ENCODE measurements at places on chromosomes 11 and 22. TPM values are rescaled to one million over a fixed set of nuclear protein-coding genes. Genes with fewer than 3 reads are reported as not detected.

Gene SCUBE2
- total RNA-seq, result 1.8 TPM

Gene MS4A6E
- total RNA-seq, result not detected

Gene PTPRCAP
- total RNA-seq, result under 0.01 TPM

Gene CTSF
- 55.0 TPM for total RNA-seq

Gene WNT7B
- under 0.01 TPM for total RNA-seq

Gene PRR33
- total RNA-seq, result not detected

Gene ABTB2
- 5.8 TPM for total RNA-seq

Gene LDLRAD3
- 4.9 TPM for total RNA-seq

Gene RAB3IL1
- total RNA-seq, result 13.4 TPM

Gene KMT5B
- 24.3 TPM for total RNA-seq

Gene FADS2
- 418 TPM for total RNA-seq

Gene DBX1
- not detected for total RNA-seq

Gene TREH
- not detected for total RNA-seq

Gene MAJIN
- total RNA-seq, result not detected

Gene LGALS12
- total RNA-seq, result not detected

Gene CHRNA10
- total RNA-seq, result 0.50 TPM

Gene POTEH
- total RNA-seq, result not detected

Gene SBF1
- 75.8 TPM for total RNA-seq

Gene CRYBB2
- not detected for total RNA-seq

Gene LYVE1
- total RNA-seq, result 0.17 TPM

Gene AIFM3
- total RNA-seq, result 1.3 TPM

Gene TCIRG1
- total RNA-seq, result 42.1 TPM

Gene P2RX6
- 17.8 TPM for total RNA-seq

Gene KRTAP5-4
- not detected for total RNA-seq

Gene CRKL
- 45.1 TPM for total RNA-seq

Gene CAPN1
- 94.5 TPM for total RNA-seq

Gene PLAAT3
- 32.1 TPM for total RNA-seq

Gene NOX4
- 0.51 TPM for total RNA-seq

Gene SLC22A6
- total RNA-seq, result not detected

Gene CASP4
- total RNA-seq, result 196 TPM

Gene CNIH2
- total RNA-seq, result 0.17 TPM

Gene ARHGAP8
- total RNA-seq, result 0.17 TPM

Gene XKR3
- total RNA-seq, result not detected

Gene PHLDA2
- 4.1 TPM for total RNA-seq

Gene MUC6
- not detected for total RNA-seq

Gene PIH1D2
- total RNA-seq, result 1.5 TPM

Gene GRM5
- total RNA-seq, result under 0.01 TPM

Gene SMTNL1
- not detected for total RNA-seq

Gene RAB38
- 10.1 TPM for total RNA-seq

Gene USP35
- 7.2 TPM for total RNA-seq

Gene SFI1
- 10.0 TPM for total RNA-seq

Gene GRAP2
- not detected for total RNA-seq

Gene OR52I1
- not detected for total RNA-seq

Gene FOLR2
- not detected for total RNA-seq

Gene SLC22A9
- total RNA-seq, result not detected

Gene OVOL1
- not detected for total RNA-seq

Gene WNT11
- 0.51 TPM for total RNA-seq

Gene YPEL4
- 2.3 TPM for total RNA-seq
